ENCODE measurements at places on chromosomes 5 and 9.

DNA sequence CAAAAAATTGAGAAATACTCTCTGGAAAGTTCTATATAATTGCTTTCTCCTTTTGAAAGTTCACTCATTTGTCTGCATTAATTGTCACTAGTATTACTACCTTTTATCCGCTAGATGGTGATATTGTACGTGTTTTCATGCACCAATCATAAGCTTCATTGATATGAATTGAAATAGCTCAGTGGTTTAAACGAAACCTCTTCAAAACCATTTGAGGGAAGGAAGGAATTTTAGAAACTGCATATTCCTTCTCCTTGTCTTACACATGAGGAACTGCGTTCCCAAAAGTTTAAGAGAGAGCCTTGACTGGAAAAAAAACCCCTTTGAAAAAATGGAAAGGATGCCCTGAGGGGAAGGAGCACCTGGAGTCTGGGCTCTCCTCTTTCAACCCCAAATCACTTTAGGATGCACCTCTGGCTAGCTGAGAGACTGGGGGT lies 98.6 kb downstream of the YTHDC2 start:
- DNase-seq = no peak

- no peak for DNase-seq
Measured at GRCh38 chr5:122137702-122138101, 8.4 kb downstream of the ZNF474 start.

DNA sequence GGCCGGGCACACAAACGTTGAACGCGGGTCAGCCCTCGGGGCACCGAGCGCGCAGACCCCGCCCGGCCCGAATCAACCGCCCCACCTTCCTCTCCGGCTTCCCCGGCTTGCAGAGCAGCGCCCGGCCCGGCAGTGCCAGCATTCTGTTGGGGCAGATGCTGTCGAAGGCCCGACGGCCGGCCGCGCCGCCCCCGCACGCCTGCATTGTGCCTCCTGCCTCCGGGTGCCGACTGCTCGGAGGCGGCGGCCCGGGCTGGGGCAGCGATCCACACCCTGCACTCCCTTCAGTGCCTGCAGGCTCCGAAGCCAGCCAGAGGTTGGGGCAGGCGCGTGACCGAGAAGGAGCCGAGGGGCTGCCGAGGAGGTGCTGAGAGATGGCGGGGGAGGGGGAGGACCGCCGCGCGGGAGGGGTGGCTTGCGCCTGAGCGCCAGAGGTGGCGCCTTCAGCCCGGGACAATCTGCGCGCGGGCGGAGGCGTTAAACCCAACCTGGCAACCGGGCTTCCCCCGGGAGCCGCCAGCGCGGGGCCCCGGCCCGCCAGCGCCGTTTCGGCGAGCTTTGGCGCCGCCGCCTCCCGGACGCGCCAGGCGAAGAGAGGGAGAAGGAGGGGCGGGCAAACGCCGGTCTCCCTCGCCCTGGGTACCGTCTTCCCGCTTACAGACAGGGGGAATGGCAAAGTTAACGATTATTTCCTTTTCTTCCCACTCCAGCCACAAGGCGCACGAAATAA lies at the start of gene MCIDAS:
MCIDAS (minus strand) TSS at position 382 of the 730 bp plus-strand sequence; CDS start at position 205, 177 bp downstream.
- DNase-seq = peak; percentile 6

- DNase-seq = no peak
Measured at GRCh38 chr9:111961009-111961408, 64.4 kb downstream of the UGCG start.

DNA sequence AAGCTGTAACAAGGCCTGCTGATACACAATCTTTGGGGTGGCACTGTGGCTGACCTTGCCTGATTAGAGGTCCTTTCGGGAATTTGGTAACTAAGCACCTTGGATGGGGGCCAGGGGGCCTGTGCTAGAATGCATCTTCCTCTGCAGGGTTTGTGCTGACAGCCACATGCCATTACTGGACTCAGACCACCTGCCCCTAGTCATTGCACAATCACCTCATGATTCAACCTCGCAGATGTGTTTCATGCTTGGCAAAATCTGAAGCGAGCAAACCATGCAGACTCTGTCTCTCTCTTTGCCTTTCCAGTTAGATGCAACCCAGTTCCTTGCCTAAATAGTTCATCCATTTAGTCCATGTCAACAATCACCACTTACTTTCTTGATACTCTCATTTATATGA lies 96.5 kb upstream of the ERCC6L2 start:
- no peak for DNase-seq

DNA sequence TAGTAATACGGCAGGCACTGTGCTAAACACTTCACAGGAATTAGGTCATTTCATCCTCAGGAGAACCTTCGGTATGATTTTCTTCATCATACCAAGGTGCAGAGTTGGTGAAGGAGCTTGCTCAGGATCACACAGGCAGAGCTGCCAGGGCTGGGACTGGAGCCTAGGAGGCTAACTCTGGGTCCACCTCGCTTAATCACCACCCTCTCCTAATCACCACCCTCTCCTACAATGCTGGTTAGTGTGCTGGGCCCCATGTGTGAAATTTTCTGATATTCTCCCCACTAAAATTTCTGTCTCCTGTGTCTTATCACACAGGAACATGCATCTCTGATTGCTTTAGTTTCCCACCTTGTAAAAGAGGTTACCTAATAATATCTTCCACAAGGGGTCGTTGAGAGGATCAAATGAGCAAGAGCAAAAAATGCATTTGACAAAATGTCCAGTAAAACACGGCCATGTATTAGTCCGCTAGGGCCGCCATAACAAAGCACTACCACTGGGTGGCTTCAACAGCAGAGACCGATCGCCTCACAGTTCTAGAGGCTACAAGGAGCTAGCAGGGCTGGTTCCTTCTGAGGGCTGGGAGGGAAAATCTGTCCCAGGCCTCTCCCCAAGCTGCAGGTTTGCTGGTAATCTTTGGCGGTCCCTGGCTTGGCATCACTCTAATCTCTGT lies 128.2 kb upstream of the NFIB start:
- no peak for DNase-seq

GRCh38 chr5:168851902-168852321 lies 272.7 kb upstream of the PANK3 start:
- DNase-seq = no peak

DNA sequence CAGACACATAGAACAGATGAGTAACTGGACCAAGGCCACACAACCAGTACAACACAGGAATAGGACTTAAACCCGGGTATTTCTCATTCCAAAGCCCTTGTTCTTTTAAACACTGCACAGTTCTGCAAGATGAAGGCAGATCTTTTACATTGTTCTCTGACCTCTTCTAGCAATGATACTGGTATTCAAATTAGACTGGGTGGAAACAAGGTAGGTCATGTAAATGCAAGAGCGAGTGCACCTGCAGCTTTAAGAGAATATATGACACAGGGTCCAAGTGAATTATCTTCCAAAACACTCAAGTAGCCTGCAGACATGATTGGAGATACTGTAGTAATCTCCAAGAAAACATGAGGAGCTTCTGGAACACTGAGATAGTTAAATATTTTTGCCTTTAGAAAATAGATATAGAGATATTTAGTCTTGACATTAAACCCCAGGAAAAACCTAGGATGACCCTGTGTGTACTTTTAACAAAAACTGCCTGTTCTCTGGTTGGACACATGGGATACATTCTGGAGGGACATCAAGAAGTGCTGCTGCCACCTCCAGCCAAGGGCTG lies 130.6 kb upstream of the EPB41L4A start:
- DNase-seq = no peak

GRCh38 chr5:180093651-180094382 lies 22.3 kb upstream of the RNF130 start:
- no peak for DNase-seq

- no peak for DNase-seq
Measured at GRCh38 chr5:98827161-98827560, 53.7 kb downstream of the RGMB start.

DNA sequence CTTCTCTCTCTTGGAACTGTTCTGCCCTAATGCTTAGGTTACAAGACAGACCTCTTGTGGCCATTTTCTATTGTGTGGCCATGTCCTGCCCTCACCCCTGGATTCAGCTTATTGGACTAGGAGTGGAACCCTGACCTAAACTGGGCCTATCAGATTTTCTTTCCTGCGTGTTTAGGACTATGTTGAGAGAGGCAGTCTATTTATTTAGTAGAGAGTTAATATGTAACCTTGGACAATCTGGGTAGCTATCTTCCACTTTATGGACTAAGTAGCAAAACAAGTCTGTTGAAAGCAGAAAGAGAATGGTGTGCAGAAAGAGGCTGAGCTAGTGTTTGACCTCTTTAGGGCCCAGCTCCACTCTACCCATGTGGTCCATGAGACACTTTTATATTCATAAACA lies 82.6 kb upstream of the SMIM32 start:
- no peak for DNase-seq

- DNase-seq = no peak
Measured at GRCh38 chr5:9015260-9015936, 530.5 kb downstream of the SEMA5A start.

GRCh38 chr5:6567835-6568234 lies 65.0 kb downstream of the NSUN2 start:
- DNase-seq = no peak

- DNase-seq = no peak
Measured at GRCh38 chr9:33329117-33329563, 38.8 kb downstream of the NFX1 start.

GRCh38 chr5:27242258-27242626 lies 203.9 kb upstream of the CDH9 start:
- no peak for DNase-seq

- DNase-seq = no peak
Measured at GRCh38 chr5:67686746-67687145, 490.1 kb upstream of the CD180 start.

GRCh38 chr5:6736524-6737042 lies 23.4 kb downstream of the TENT4A start:
- DNase-seq = no peak

DNA sequence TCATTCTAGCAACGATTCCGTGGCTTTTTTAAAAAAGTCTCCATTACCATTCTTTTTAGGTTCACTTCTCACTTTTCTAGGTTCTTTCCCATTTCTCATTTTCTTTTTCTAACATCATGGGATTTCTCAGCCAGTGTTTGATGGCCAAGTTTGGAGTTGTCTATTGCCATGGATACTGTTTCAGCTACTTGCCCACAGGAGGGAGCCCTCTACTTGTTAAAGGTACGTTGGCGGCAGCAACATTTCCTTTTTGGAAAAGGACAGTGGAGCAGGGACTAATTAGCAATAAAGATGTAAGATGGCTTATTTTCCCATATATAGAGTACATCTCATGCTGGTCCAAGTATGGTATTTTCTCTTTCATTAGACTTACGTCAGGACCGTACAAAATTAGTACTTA lies 2257.5 kb upstream of the C9orf72 start:
- DNase-seq = no peak

DNA sequence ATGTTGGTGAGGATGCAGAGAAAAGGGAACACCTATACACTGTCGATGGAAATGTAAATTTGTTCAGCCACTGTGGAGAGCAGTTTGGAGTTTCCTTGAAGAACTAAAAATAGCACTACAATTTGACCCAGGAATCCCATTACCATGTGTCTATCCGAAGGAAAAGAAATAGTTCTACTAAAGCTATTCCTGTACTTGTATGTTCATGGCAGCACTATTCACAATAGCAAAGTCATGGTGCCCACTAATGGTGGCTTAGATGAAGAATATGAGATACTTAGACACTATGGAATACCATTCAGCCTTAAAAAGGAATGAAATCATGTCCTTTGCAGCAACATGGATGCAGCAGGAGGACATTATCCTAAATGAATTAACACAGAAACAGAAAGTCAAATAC lies 50.2 kb upstream of the CAST start:
- no peak for DNase-seq

DNA sequence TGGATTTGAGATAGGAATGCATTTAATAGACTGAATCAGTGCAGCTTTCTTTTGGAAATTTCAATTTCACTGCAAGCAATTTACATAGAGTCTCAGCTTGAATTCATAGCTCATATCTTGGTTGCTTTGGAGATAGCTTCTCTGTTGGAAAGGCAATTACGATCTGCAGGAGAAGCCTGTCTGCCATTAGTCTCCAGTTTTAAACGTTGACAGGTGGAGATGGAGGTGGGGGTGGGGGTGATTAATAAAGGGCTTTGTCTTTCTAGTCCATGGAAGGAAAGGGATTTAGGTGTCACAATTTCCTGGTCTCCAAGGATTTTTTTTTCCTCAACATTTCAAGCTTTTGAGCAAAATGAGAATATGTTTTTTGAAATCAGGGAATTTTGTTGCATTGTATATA lies 184.7 kb downstream of the CARTPT start:
- DNase-seq = no peak

DNA sequence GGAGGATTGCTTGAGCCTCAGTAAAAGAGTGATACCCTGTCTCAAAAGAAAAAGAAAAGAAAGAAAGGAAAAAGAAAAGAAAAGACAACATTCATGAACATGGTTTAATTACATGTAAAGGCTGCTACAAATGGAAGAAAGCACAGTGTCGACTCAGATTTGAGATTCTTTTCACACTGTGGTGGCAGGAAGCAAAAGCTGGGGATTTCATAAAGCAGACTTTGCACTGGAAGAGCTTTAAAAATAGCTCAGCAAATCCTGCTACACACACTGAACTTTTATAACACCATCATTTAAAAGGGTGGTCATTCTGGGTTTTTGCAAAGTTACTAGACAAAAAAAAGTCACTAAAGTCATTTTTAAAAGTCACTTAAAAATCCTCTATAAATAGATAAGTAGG lies 140.8 kb downstream of the CEMIP2 start:
- DNase-seq = no peak

GRCh38 chr5:16863469-16863946 lies 72.6 kb downstream of the MYO10 start:
- DNase-seq = no peak

DNA sequence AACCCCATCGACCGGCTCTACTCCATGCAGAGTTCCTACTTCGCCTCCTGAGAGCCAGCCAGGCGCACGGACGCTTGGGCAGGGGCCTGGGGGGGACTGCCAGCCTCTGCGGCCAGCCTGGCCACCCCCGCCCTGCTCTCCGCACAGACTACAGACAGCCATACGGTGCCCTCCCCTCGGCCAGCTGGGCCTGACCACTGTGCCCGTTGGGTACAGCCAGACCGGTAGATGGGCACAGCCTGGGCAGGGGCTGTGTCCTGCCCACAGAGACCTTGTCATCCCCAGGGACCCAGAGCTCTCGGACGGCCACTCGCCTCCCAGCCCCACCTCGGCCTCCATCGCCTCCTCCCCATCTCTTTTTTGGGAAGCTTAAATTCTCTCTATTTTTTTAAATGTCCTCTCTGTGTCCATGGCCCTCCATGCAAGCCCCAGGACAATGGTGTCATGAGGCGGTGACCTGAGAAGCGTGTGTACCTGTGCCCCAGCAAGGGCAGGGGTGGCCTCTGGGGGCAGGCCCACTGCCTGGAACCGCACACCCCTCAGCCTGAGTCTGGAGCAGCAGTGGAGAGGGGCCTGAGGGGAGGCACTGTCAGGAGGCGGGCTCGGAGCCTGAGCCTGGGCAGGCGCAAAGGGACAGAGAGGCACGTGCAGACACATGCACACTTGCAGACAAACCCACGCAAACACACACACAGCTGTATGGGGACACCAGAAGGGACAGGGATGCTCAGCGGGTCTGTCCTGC lies 82.8 kb downstream of the LMX1B start:
- DNase-seq = no peak

- no peak for DNase-seq
Measured at GRCh38 chr9:136657974-136658848, 4.5 kb upstream of the EGFL7 start.

GRCh38 chr9:2939368-2939767 lies 95.5 kb upstream of the PUM3 start:
- DNase-seq = no peak

- DNase-seq = no peak
Measured at GRCh38 chr5:178381921-178382695, 149.5 kb upstream of the PHYKPL start.

All from activated CD4-positive, CD25-positive, alpha-beta regulatory T cell (primary cell).